ENCODE measurements at places on chromosomes 12 and 14. TPM values are rescaled to one million over a fixed set of nuclear protein-coding genes. Genes with fewer than 3 reads are reported as not detected.

Gene CCDC175
- total RNA-seq, result not detected

Gene ANO4
- not detected for total RNA-seq

Gene WNT1
- total RNA-seq, result 0.21 TPM

Gene KRT2
- not detected for total RNA-seq

Gene LRRK2
- 1.7 TPM for total RNA-seq

Gene CATSPERB
- total RNA-seq, result not detected

Gene USP44
- 0.09 TPM for total RNA-seq

Gene ITGA5
- total RNA-seq, result 276 TPM

Gene STXBP6
- 2.9 TPM for total RNA-seq

Gene SLCO1B3
- total RNA-seq, result 11.8 TPM

Gene SYT10
- total RNA-seq, result not detected

Gene HVCN1
- total RNA-seq, result 0.83 TPM

All from A549 treated with dexamethasone at 1 μM for 4 hours (cell line).